Activated naive CD4-positive, alpha-beta T cell treated with anti-CD3 and anti-CD28 coated beads for 36 hours (primary cell): ENCODE measurements at places on chromosomes 2 and 18.

GRCh38 chr2:20917719-20918572, 95.0 kb upstream of the LDAH start:
- DNase-seq = no peak

DNA sequence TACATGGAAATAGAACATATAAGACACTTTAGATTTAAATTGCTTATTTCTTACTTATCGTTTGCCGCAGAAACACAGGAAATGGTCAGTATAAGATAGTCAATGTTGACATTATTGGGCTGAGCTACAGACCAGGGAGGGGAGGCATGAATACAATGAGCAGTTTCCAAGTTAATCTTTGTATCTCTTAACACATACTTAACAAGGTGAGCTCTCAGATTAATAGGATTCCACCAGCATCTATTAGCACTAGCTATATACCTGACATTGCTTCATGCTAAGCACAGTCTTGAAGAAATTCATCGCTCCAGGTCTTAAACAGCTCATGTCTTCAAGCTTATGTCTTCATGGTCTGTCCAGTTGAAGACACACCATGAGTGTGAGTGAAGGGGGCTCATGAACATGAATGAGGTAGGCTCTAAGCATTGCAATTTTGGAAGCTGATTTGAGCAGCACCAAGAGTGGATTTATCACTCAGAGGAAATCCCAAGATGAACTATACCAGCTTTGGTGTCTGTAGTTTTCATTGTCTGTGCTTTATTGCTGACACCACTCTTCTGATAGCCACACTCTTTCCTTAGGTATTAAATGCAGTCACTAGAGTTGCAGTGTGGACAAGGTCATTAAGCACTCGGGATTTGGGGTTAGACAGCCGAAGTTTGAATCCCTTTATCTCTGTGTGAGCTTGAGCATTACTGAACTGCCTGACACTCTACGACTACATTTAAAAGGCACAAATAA, 359.3 kb upstream of the EPHA4 start:
- DNase-seq = no peak

- no peak for DNase-seq
These were observed 12.3 kb upstream of the CNGA3 start for GRCh38 chr2:98333922-98334321.

DNA sequence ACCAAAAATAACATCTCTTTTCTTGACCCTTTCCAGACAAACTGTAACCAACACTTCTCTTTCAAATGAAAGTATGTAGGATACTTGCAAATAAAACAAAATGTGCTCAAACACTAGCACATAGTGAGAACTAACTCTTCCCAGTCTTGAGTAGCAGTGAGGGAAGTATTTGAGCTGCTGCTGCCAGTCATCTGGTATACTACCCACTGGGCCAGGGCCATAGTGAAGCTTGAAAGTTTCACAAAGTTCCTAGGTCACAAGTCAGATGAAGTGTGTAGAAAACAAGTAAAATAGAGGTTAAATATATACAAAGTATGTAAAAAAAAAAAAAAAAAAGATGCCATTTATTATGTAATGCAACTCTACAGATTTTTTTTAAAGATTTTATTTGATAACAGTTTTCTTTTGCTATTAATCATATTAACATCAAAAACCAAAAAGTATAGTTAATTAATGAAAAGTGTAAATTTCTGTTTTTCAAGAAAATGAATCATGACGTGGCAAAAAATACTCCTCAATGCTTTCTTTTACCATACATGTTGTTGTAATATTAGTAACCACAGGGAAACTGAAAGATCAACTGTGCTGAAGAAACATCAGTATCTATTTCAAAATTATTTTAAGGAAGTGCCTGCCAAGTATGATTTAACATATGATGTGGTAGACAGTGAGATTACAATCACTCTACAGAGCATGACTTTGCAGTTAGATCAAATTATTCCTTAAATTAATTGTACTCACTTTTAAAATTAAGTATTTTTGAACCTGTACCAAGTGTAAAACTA, 21.6 kb upstream of the TRIB2 start:
- no peak for DNase-seq

GRCh38 chr2:11344956-11345677, 681 bp upstream of the ROCK2 start:
- DNase-seq = peak; percentile 34

GRCh38 chr2:8938384-8938783, 65.1 kb downstream of the MBOAT2 start:
- no peak for DNase-seq

- DNase-seq = no peak
These were observed 7.8 kb upstream of the GPR55 start for GRCh38 chr2:230932556-230933511.

GRCh38 chr18:9578306-9578705, 36.1 kb downstream of the PPP4R1 start:
- DNase-seq = no peak

GRCh38 chr2:169598982-169599381, 14.8 kb downstream of the PPIG start:
- no peak for DNase-seq

DNA sequence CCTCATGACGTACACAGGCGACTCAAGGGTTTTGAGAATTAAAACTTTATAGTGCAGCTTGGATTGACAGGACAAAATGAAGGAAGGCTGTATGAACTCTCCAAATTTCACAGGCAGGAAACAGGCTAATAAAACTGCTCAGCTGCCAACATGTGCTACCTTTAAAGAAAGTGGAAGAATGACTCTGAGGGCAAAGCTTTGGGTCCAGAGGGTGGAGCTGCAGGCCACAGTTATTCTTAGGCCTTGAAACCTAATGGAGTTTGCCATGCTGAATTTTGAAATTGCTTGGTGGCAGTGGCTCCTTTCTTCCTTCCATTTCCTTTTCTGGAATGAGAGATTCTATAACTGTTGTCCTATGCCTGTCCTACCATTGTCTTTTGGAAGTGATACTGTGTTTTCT, 34.8 kb downstream of the HAT1 start:
- peak; percentile 14 for DNase-seq

- DNase-seq = no peak
These were observed 126.3 kb upstream of the FHL2 start for GRCh38 chr2:105525201-105525600.

DNA sequence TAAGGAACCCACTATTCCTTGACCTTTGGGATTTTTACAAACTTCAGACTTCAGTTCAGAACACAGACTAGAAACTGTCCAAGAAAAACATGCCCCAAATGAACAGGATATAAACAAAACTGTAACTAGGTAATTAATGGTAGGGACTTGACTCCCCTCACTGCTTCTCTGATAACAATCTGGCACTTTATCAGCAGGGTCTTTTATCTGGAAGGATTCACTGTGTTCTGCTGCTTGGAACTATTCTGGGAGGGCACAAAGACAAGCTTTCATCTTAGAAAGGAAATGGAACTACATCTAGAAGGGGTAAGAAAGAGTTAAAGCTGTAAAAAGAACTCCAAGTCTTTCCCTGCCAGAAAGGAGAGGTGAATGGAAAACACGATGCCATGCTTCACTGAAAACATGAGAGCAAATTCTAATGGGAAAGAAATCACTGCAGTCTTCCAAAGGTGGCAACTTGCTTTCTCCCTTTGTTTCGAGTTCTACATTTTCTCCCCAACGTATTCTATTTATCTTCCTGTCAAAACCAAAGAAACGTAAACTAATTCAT, 181.2 kb downstream of the THADA start:
- DNase-seq = no peak

GRCh38 chr2:161017780-161018470, 142.3 kb upstream of the TANK start:
- no peak for DNase-seq

GRCh38 chr2:47219970-47220369, 64.9 kb upstream of the STPG4 start:
- no peak for DNase-seq
